ENCODE measurements at places on chromosomes 5 and 9.

DNA sequence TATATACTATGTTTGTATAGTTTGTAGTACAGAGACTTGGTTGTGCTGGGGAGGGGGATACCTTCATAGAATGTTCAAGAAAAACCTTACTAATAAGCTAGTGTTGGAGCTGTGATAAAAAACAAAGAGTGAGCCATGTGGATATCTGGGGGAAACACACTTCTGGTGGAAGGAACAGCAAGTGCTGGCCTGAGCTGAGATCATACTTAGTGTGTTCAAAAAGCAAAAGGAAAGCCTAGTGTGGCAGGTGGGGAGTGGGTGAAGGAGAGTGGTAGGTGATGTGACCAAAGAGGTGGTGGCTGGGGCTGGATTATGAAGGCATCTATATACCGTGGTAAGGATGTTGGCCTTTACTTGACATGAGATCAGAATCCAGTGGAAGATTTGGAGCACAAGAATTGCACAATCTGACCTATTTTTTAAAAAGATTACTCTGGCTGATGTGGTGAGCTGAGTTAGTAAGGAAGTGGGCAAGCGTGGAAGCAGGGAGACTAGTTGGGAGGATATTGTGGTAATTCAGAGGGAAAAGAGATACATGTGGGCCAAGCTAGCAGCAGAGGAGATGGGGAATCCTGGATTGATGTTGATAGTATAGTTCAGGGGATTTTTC lies 26.6 kb downstream of the PALM2AKAP2 start:
- DNase-seq = peak; percentile 37

DNA sequence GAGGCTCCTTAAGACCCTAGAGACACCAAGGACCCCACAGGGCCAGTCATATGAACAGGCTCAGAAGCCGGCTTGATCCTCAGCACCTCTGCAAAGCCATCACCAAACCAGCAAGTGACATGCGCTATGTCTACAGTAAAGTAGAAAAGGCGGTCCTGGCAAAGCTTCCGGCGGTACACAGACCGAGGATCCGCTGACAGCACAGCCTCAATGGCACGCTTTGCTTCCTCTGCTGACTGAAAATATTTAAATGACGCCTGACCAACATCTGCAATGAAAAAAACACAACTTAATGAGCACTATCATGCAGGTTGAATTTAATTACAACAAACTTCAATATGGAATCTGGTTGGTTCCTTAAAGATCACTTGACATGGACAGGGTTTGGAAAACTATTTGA lies 17.6 kb downstream of the TRMO start:
- no peak for DNase-seq

GRCh38 chr5:8491254-8491653 lies 622.3 kb downstream of the MTRR start:
- no peak for DNase-seq

GRCh38 chr9:129752900-129753729 lies at the start of gene PTGES:
TSS of gene PTGES (minus strand) at chr9:129753042. CDS start at chr9:129753012, 30 bp downstream.
- peak; percentile 70 for DNase-seq

DNA sequence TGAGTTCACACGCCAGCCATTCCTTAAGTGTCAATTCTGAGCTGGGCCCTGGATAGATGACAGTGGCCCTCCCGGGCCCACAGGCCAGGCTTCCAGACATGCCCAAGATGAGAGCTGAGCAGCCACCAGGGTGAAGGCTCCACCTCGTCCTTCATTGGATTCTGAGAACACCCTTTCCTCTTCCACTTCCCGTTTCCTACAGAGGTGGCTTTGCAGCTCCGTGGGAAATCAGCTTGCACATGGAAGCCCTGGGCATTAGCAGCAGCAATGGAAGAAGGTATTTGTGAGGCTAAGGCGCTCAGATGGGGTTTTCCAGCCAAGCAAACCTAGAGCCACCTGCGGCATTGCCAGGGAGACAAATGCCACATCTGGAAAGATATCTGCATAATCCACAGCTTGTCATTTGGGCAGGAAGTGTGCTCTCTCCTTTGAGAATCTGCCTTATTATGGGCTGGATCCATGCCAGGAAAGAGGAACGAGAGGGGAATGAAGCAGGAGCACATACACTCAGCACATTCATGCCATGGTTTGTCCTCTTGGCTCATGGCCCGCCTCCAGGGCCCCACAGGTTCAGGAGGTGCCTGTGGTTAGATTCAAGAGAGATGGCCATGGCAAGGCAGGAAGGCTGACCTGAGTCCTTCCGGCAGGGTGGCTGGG lies 34.1 kb downstream of the CFAP77 start:
- peak; percentile 45 for DNase-seq

DNA sequence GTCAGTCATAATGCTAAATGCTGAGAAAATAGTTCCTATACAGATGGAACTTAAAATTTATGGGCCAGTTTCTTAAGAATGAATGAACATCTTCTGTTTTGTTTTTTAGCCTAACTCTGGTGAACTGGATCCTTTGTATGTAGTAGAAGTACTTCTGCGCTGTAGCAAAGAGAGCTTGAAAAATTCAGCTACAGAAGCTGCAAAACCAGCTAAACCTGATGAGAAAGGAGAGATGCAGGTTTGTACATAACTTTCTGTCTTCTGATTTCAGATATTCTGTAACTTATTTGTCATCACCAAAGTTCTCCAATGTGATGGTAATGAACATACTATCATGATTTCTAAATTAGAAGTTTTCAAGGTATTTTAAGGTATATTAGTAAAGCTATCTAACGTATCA lies 80.1 kb downstream of the MTREX start:
- DNase-seq = no peak

DNA sequence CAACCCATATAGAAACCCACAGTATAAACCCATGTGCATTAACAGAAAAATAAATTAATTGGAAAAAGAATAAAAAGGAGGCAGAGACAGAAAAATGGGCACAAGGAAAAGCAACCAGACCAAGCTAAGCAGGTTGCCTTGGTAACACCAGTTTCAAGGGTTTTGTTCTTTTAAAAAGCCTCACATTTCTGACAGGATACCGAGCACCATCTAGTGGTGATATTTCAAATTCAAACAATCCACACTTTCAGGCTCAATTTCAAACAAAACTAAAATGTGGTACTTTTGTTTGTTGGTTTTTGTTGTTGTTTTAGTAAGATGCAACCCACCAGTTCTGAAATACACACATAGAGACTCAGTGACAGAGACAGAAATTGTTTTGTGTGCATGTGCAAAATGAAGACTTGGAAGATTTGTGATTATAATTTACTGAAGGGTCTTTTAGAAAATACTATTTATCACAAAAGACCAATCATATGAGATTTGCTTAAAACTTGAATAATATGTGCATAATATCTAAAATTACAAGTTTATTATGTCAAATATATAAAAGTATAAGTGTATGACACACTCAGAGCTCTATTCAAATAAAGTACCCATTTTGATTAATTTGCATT lies 318.2 kb downstream of the SLCO4C1 start:
- DNase-seq = no peak

GRCh38 chr5:107324809-107325208 lies 345.9 kb downstream of the EFNA5 start:
- no peak for DNase-seq

- no peak for DNase-seq
Measured at GRCh38 chr5:127609957-127610356, 38.9 kb upstream of the CTXN3 start.

DNA sequence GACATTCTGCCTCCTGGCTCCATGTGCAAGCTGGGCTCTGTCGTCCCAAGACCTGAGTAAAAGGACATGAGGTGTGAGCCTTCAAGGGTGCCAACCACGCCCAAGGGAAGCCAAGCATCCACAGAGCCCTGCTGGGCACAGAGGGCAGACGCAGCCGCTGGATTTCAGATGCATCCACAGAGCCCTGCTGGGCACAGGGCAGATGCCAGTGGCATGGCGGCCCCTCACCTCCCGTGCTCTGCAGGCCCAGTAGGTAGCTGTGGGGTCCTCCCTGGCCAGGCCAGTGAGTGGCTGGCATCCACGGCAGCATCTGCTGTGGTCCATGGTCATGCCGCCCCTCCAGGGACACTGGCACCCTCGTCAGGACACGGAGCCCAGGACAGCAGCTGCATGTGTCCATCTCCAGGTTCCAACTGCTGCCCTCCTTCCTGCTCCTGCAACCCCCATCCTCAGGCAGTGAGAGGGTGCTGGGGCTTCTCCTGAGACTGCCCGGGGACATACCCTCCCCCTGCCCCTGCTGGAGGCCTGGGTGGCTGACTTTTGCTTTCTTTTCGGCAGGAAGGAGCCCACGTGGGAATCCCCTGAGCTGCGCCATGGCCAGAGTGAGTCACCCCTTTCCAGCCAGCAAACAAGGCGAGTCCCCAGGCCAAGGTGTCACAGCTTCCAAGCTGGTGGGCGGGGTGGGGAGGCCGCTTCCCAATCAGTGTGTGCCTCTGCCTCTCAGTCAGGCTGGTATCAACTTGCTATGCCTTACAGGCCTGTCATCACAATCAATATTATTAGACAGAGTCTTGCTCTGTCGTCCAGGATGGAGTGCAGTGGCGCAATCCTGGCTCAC lies 4.0 kb upstream of the TRAF2 start:
- peak; percentile 98 for DNase-seq

GRCh38 chr5:139816566-139816965 lies 21.0 kb downstream of the PSD2 start:
- DNase-seq = no peak

- no peak for DNase-seq
Measured at GRCh38 chr9:105052346-105052745, 124.4 kb upstream of the ABCA1 start.

DNA sequence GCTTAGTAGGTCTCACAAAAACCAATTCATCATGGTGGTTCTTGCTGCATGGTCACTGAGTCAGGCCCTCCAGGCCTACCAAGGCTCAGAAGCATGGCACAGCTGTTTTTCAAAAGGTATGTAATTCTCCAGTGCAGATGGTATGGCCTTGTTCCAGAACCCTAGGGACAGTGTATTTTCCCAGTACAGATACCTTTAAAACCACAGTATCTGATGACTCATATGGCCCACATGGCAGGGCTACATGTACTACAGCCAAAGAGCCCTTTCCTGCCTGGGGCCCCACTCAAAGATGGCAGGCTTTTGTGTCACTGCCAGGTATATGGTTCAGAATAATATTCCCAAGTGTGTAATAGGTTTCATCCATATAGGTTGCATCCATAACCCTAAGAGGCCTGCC lies 16.5 kb downstream of the CSF2 start:
- peak; percentile 95 for DNase-seq

DNA sequence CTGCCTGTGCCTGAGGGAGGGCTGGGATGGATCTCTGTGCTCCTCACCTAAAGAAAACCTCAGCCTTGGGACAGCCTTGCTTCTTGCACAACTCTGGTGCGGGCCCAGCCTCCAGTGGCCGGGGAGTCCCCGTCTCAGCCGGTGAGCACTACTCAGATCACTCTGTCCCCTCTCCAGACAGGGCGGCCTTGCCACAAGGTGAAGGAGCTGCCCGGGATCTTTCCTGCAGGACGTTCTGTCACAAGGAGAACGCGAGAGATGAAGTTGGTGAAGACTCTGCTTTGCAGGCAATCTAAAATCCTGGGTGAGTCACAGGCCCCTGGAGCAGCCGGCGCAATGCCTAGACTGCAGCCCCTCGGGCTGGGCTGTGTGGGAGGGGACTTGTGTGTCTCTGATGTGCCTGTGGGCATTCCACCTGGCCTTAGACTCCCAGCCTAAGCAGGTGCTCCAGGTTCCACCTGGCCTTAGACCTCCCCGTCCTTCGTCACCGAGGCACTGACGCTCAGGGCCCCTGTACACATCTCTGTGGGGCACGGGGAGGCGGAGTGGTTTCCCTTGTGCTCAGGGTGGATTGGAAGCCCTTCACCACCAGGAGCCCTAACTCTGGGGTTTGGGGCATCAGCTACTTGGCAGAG lies 15.2 kb upstream of the IRX4 start:
- DNase-seq = no peak

DNA sequence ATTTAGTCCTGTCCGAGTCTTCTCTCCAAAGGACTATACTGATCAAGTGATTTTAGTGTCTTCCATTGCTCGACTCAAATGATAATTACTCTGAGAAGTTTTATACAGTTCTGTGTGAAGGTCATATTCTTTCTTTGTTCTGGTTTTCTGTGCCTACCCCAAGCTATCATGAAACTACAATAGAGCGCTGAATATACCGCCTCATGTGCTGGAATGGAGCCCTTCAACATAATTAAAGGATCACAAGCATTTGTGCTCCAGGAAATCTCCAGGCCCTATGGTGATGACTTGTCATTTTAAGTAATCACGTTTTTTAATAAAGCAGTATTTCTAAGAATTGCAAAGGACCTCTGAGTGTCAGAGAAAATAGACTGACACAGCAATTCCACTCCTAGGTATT lies 10.9 kb upstream of the SLC31A2 start:
- DNase-seq = no peak

DNA sequence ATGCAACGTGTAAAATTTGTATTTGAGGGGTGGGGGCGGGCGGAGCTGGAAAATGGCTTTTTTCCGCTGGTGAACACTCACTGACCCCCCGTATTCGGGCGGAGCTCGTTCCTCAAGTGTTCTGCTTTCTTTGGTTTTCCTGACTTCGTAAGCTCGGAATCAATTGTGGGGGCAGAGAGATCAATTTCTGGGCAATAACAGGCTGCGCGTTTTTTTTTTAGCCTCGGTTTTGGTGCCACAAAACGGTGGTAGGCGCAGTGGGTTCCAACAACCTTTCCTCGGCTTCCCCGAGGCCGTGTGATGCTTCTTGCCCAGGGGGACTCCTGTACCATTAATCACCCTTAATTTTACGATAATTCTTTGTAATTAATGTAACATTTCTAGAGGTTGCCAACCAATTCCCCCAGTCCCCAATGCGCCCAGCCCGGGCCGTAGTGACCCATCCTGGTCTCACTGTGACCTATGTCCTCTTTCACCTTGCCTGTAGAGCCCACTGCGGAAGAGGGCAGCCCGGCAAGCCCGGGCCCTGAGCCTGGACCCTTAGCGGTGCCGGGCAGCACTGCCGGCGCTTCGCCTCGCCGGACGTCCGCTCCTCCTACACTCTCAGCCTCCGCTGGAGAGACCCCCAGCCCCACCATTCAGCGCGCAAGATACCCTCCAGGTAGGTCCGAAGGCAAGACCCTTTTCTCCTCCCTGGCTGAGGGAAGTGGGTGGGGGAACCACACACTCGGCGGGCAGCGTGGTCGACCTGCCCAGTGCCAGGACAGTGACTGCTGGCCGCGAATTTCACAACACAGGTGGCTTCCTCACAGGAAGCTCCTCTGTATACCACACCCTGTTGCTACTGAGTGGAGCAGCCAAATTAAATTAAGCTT lies 3.7 kb downstream of the NR4A3 start:
- DNase-seq = no peak

- DNase-seq = no peak
Measured at GRCh38 chr5:16727755-16728325, 111.0 kb upstream of the RETREG1 start.

DNA sequence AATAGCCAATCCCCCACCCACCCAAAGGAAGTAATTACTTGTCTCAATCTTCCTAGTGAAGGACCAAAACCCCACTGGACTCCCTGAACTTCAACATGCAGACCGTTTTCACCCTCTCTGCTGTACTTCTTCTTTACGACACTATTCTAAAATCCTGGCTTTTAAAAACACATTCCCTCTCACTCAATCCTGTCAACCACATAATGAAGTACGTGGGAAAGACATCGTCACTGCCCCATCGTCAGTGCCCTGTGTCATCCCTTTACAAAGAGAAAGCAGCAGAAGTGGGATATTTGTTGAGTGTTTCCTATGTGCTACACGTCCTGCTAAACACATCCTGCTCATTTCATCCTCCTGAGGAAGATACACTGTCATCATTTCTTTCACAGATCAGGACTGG lies 54.2 kb downstream of the MAPKAP1 start:
- no peak for DNase-seq

GRCh38 chr9:99807956-99808355 lies 13.7 kb upstream of the NR4A3 start:
- DNase-seq = no peak
